ENCODE measurements at places on chromosomes 1 and 21.
A peak's percentile ranks its signal among the peaks of the same experiment; 100 is the strongest.

DNA sequence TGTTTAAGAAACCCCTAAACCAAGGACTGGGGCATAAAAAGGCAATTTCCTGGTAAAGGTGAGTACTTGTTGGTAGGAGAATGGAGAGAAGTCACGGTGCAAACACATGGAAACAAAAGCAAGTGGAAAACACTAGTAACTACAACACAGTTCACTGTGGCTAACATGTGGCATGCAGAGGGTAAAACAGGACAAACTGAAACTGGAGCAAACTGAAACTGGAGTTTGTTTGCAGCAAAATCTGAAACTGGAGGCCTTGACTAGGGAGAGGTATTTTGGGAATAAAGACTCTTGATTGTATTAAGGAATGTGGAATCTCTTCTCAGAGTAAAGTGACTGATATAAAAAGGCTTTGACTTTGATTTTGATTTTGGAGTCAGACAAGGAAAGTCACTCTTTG is 376.3 kb upstream of the PRMT6 start:
- DNase-seq: no peak

GRCh38 chr1:235648407-235648907 is 1.1 kb downstream of the GNG4 start:
- DNase-seq: peak; percentile 78

GRCh38 chr1:154970631-154971340 is at the start of gene SHC1:
SHC1 (minus strand) TSS chr1:154970747; CDS start chr1:154970526, 221 bp downstream.
- peak; percentile 41 for DNase-seq

DNA sequence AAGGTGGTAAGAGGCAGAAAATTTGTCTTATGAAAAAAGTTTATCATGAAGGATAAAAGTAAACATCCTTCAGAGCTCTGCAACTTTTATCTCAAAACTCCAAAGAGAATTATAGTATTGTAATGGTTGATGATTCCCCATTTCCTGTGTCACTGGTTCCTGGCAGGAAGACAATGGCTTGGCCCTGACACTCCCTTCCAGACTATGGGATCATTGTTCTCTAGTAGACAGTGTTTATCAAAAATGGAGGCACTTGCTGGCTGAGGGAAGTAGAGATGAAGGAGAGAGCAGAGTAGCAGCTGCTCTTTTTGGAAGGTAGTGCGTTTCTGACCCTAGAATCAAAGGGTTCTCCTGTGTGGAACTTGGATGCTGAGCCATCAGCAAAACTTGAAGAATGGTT is 145.9 kb upstream of the ATP1B1 start:
- no peak for DNase-seq

GRCh38 chr1:84152649-84153056 is 8.6 kb downstream of the PRKACB start:
- DNase-seq: no peak

- no peak for DNase-seq
Measured at GRCh38 chr1:52706136-52706670, 8.1 kb upstream of the COA7 start.

DNA sequence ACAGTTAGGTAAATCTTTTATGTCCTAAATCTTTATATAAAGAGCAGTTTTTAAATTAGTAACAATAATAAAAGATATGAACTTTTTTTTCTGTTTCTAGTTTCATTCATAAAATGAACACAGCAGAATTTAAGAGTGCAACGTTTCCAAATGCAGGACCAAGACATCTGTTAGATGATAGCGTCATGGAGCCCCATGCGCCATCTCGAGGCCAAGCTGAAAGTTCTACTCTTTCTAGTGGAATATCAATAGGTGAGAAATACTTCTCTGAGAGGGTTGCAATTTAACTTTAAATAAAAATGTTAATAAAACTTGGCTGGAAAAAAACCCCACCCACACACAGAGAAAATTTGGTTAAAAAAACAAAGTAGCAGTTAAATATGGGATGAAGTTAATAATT is 15.0 kb upstream of the ANGPTL1 start:
- DNase-seq: no peak

DNA sequence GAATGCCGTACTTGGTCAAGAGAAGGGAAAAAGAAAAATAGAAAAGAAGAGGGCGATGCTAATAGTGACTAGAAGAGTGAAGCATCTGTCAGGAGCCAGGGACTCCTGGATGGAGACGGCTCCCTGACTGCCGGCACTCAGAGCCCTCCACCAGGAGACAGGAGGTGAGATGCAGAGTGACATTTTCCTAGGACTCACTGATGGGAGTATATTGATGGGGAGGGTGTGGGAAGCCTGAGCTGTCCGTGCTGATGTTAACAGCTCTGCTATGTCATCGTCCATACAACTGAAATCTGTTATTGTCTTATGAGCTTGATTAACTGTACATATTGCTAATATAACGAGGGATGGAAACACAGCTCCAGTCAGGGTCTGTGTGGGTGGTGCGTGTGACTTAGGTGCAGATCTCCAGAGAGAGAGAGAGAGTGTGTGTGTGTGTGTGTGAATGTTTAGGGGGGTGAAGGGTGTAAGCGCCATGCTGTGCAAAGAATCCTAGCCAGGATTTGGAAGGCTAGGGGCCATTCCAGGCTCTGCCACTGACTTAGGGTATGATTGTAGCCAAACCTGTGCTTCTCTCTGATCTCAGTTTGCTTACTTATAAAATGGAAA is 123.0 kb upstream of the KLHDC7A start:
- DNase-seq: no peak

- no peak for DNase-seq
Measured at GRCh38 chr1:106836708-106837107, 219.8 kb upstream of the PRMT6 start.

DNA sequence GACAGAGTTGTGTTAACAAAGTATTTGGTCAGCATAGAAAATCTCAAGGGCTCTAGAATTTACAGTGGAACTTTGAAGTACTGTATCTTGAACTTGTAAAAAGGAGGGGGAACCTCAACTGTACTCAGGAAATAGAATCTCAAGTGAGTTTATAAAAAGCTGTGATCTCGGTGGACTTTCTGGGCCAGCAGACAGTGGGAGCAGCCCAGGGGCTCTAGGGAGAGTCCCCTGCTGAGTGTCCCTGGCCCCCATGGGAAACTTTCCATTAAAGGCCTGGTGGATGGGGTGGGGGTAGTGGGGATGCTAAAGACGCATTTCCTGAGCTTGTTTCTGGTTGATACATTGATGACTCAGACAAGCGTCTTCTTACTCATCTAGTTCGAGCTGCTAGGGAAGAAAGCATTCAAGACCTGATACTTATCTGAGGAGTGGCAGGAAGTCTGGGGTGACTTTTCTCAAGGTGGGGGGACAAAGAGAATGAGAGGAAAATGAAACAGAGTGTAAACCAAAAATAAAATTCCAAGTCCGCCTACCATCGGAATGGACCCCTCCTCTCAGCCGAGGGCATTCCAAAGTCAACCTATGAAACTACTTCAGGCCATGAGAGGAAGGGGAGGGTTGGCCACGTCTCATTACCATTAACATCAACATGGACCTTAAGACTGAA is 65.5 kb downstream of the NID1 start:
- DNase-seq: no peak

GRCh38 chr1:173302366-173302765 is 95.2 kb upstream of the TNFSF4 start:
- no peak for DNase-seq

DNA sequence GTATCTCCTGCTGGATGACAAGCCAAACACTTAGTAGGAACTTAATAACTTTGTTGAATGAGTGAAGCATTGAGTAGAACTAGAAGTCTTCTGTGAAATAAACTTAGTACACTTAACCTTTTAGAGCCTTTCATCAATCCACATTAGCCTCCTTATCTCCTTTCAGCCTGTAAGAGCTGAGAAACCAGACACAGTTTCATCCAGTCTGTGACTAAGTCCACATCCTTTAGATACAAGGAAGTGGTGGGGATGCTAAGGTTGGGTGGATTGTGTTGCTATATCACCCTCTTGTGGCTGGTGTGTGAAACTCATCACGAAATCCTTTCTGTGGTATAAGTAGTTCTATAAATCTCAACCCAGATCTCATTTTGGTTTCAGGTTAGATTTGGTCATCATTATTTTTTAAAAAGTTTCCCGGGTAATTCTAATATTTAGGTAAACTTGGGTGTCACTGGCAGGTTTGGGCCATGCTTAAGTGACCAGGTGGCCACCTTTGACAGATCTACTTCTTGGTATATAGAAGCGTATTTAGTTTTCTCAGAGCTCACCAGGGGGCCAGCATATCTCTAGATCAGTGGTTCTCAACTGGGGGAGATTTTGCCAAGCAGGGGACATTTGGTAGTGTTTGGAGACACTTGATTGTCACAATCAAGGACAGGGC is 27.8 kb upstream of the CD84 start:
- DNase-seq: peak; percentile 74

- DNase-seq: no peak
Measured at GRCh38 chr1:21577933-21578332, 68.7 kb downstream of the ALPL start.

DNA sequence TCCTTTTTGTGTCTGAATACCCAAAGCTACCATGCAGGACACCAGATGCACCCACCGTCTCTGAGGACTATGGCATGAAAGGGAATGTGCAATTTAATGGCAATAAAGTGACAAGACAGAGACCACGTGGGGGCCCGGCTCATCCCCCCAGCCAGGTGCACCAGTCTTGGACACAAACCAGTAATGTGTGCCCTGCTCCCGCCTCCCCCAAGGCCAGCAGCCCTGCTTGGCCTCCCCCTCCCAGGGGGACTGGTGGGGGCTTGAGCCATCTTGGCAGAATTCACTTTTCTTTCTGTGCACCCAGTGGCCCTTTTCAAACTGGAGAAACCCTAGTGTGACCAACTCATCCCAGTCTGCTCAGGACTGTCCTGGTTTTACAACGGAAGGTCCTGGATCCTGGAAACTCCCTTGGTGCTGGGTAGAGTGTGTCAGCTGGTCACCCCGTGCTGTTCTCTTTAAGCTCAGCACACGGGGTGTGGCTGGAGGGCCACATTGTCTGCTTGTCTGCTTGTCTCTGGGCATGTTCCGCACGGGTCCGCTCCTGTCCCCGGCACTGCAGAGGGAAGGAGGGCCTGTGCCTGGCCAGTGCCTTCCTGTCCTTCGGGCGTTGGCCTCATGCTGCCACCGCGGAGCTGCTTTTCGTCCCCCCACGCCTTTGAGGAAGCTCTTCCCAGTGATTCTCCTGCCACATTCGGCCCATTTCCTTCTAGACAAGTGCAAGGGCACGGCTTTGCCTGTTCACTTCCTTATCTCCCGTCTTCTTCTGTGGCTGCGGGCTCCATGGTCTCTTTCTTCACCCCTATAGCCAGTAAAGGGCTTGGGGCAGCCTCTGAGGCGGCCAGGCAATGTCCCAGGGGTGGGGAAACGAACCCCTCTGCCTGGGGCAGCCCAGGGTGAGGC is 45.8 kb upstream of the TTC34 start:
- DNase-seq: no peak

DNA sequence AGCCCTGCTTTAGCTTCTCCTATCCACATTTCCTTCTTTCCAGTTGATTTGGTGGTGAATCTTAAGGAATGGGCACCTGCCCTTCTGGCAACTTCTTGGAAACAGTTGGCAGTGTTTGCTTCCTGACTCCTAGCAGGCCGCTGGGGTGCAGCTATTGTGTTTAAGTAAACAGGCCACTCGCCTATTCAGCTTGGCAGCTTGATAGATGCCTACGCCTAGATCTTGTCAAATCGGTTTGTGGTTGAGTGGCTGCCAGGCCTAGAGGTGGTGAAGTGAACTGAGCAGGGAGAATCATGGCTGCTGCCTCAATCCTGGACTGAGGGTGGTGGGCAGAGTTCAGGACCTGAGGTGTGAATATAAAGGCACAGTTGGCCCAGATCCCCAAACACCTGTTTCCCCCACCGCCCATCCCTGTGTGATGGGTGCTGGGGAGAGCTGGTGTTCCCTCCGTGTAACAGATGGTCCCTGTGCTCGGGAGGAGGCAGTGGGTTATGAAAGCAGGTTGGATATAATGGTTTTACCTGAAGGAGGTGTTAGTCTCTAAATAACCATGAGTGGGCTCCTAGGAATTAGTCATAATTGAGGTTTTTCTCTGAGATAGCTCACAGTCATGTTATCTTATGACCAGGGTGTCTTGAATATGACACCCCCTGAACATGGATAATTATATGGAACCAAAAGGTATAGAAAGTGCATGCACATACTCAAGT is 940 bp upstream of the PLA2G2C start:
- DNase-seq: peak; percentile 18

DNA sequence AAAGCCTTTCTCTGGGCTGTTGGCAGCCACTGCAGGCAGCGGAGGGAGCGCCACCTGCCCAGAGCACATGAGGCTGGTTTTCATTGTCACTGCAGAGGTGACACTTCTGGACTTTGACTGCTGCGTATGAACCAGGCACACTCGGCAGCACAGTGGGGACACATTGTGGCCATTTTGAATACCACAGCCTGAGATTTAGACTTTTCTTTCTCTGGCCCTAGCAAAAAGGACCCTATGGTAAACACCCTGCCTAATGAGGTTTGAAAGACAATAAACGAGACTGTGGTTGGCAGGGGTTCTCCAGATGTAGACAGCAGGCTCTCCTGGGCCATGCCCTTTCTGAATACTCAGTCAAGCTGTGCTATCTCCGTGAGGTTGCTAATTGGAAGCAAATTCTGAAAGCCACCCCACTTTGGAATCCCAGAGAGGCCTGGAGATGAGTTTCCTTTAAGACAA is 12.0 kb upstream of the KCNE2 start:
- DNase-seq: peak; percentile 57

DNA sequence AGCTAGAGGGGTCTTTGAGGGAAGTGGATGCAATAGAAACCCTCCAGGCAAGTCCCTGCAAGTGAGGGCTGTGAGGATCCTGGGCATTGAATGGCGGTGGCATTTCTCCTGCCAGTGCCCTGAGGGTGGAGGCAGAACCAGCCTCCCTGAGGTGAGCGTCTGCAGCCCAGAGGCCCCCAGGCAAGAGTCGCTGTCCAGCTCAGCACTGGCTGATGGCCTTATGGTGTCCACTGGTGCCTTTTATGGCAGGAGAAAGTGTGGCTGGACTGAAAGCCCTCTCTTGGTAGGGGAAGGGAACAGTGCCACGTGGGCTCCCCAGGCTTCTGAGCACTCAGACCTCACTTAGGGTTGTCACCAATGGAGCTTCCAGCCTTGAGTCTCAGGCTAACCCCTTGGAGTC is 77.3 kb downstream of the SH3BGR start:
- no peak for DNase-seq

- peak; percentile 53 for DNase-seq
Measured at GRCh38 chr1:61425040-61425439, 299.9 kb downstream of the TM2D1 start.

DNA sequence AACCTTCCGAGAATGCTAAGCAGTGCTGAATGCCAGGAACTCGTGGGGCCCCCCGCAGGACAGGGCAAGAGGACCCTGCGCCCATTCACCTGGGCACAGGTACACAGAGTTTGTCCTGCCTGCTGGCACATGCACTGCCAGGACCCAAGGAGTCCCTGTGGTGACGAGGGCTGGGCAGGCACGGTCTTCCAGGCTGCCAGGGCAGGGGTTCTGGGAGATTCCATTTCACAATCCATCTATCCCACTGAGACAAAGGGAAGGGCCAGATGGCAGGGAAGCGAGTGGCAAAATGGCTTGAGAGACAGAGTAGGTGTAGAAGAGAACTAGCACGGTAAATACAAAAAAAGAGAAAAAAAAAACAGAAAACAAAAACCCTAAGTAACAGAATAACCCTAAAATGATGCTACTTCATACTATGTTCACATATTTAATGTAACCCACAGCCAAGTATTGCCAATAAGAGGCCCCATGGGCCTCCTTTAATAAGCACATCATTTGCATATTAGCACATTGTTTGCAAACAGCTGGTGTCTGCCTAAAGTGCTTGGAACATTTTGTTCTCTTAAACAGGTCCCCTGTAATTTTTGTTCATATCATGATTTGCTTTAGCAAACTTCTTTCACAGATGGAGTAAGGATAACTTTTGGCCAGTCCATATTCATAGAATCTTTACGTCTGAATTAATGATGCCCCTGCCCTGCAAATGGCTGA is 83.8 kb downstream of the STUM start:
- DNase-seq: no peak

- DNase-seq: no peak
Measured at GRCh38 chr1:110774398-110774797, 98.5 kb upstream of the CD53 start.

Data from NCI-H2029 (cell line).